Left ventricle myocardium inferior (tissue), 1 donor: ENCODE measurements at places on chromosomes 4 and X. TPM values are rescaled to one million over a fixed set of nuclear protein-coding genes. Genes with fewer than 3 reads are reported as not detected.

Gene OCIAD2
- total RNA-seq: 16.9 TPM

Gene SPANXA2
- total RNA-seq: not detected

Gene SMC1A
- total RNA-seq: 35.9 TPM

Gene FABP2
- not detected for total RNA-seq

GRCh38 chrX:100895365-100896075 lies 21.4 kb upstream of the NOX1 start:
- no peak for DNase-seq

DNA sequence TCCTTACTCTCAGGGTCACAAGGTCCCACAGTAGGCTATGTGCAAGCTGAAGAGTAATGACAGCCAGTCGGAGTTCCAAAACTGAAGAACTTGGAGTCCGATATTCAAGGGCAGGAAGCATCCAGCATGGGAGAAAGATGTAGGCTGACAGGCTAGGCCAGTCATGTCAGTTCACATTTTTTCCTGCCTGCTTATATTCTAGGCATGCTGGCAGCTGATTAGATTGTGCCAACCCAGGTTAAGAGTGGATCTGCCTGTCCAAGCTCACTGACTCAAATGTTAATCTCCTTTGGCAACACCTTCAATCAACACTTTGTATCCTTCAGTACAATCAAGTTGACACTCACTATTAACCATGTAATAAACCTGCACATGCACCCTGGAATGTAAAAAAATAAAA lies 960.9 kb upstream of the HS3ST1 start:
- no peak for DNase-seq

DNA sequence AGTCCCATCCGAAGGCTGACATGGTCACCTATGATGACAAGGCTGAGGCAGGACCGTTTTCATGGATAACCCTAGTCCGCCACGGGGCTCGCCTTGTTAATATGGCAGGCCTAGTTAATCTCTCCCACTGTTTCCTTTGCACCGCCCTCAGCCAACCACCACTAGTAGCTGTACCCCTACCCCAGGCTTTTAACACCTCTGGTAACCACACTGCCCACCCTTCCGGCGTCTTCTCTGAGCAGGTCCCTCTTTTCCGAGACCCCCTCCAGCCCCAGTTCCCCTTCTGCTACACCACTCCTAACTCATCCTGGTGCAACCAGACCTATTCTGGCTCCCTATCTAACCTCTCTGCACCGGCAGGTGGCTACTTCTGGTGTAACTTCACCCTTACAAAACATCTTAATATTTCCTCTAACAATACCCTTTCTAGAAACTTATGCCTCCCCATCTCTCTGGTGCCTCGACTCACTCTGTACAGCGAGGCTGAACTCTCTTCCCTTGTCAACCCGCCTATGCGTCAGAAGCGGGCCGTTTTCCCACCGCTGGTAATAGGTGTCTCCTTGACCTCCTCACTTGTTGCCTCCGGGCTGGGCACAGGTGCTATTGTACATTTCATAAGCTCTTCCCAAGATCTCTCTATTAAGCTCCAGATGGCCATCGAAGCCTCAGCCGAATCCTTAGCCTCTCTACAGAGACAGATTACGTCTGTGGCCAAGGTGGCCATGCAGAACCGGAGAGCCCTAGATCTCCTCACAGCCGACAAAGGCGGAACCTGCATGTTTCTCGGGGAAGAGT lies 964.4 kb downstream of the RPA4 start:
- no peak for DNase-seq

- peak; percentile 19 for DNase-seq
Observed at GRCh38 chr4:183342541-183343533, 20.6 kb upstream of the CLDN24 start.

DNA sequence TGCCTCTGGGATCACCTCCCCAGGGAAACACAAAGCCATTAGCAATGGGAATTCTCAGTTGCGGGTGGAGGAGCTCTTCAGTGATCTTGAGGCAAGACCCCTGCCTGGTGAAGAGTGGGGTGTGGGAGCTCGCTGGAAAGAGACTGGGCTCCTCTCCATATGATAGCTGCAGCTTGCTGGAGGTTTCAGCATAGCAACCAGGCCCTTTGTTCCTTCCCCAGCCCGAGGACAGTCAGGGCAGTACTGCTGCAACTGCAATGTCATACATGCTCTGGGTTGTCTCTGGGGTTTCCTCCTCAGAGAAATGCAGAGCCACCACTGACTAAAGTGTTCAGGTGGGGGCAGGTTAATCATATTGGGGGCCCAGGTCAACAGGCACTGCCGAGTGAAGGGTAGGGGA lies 81.3 kb downstream of the ARHGAP24 start:
- DNase-seq: no peak

DNA sequence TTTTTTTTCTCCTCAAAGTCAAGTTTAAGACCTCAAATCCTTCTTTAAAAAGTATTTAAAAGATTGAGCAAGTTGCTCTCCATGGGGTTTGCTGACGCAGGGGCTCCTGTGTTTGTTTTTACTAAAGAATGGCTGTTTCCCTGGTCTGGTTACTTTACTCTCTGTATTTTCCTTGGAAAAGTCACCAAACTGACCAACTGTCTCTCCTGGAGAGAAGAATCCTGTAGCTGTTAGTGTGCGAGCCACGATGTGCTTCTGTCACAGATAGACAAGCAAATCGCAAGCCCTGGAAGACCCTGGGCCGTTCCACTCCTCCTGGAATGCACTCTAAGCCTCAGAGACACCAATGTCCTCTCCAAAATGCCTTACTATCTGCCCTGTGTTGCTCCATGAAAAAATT lies 212.1 kb downstream of the CHIC2 start:
- DNase-seq: no peak

DNA sequence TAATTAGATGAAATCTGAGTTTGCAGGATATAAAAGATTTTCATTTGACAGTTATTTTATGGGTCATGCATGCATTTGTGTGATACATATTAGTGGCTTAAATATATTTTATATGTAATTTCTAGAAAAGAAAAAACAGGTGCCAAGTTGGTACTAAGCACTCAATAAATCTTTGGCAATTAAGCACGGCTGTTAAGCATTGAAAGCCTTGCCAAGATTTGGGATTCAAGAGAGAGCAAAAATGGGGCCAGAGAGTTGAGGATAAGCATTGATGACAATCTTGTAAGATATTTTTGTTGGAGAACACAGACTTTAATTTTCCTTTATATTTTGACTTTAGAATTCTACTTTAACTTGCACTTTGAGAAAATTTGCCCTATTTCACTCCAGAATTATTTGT lies 249.8 kb upstream of the MAD2L1 start:
- DNase-seq: no peak

DNA sequence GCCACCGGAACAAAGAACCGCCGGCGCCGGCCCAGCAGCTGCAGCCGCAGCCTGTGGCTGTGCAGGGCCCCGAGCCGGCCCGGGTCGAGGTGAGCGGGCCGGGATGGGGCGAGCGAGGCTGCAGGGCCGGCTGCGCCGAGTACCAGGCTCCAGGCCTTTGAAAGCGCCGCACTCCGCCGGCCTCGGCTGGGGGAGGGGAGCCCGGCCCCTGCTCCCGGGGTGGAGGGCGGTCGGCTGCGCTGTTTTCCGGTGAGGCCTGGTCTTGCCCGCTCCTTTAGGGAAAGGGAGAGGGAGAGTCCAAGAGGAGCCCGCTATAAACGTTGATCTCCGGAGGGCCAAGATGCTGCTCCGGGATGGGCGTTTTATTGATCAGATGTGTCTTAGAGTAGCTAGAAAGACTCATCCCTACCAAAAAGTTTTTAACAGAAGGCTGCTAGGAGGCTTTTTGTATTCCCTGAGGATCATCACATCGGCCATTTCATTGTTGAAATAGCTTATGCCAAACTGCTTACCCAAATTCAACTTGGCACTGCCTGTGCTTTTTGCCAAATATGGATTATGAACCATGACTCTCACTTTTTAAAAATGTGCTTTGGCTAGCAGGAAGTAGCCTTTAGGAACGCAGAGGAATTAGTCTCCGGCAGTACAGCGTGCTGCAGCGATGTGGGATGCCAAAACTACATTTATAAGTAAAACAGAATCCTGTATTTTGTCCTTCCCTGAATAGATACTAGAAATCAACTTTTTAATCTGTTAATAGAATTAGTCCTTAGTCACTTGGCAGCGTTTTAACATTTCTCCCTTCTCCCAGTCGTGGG lies 760 bp downstream of the TMEM165 start:
- peak; percentile 59 for DNase-seq

GRCh38 chr4:54499308-54500074 lies 158.3 kb upstream of the KIT start:
- DNase-seq: no peak

- no peak for DNase-seq
Observed at GRCh38 chr4:80852061-80852460, 178.4 kb upstream of the BMP3 start.

DNA sequence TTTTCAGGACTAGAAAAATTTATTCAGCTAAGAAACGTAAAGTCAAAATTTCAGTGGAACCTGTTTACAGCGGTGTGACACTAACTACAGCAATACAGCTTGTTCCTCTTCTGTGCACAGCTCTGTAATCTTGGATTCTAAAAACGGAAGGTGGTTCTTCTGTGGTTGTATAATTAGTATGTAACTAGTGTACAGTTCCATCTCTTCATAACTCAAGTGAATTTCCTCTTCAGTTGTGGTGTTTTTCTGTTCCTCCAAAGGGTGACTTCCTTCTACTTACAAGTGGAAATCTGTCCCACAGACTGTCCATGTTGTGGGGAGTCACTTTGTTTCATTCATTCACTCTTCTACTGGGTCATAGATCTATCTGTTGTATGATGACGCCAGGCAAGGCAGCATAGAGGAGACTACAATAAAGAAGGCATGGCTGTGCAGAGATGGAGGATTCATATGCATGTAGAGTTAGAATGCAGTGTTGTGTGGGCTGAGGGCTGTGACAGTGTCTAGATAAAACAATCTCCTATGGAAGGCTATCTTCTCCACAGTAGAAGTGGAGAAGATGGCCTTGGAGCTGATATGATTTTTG lies 5.4 kb downstream of the DAPP1 start:
- DNase-seq: no peak

- no peak for DNase-seq
Observed at GRCh38 chr4:2359591-2360395, 58.7 kb downstream of the ZFYVE28 start.

GRCh38 chr4:152605641-152606335 lies 69.9 kb upstream of the FBXW7 start:
- no peak for DNase-seq

GRCh38 chrX:46376246-46376885 lies 168.9 kb downstream of the ZNF674 start:
- DNase-seq: no peak

- DNase-seq: peak; percentile 30
Observed at GRCh38 chrX:140432346-140433175, 72.3 kb downstream of the SOX3 start.

- DNase-seq: no peak
Observed at GRCh38 chrX:105882581-105883275, 60.4 kb downstream of the NRK start.
